SJSA1 (cell line): ENCODE measurements at places on chromosomes 4 and X. TPM values are rescaled to one million over a fixed set of nuclear protein-coding genes. Genes with fewer than 3 reads are reported as not detected.

PPP4R3C gene
- not detected in 2 replicates for total RNA-seq

PROM1 gene
- total RNA-seq, result 0.47 TPM in 1 of 2 replicates, not detected in the other

GPC3 gene
- total RNA-seq, result 3.8 and 5.7 TPM in 2 replicates

SLITRK4 gene
- total RNA-seq, result not detected in 2 replicates

JAKMIP1 gene
- not detected in 2 replicates for total RNA-seq

GRCh38 chrX:108019382-108019875, 25.4 kb upstream of the VSIG1 start:
- H3K4me1 ChIP-seq, result peaks cover 13% of the 10 kb centered on the region
- no peak for DNase-seq
- H3K27me3 ChIP-seq, result no peaks in the 10 kb centered on the region
- no peaks in the 10 kb centered on the region for H3K36me3 ChIP-seq

GRCh38 chr4:18319431-18319830, 297.9 kb upstream of the LCORL start:
- H3K4me3 ChIP-seq, result no peak overlapping the region
- H3K36me3 ChIP-seq, result no peaks in the 10 kb centered on the region
- DNase-seq, result no peak
- no peak overlapping the region for H3K27ac ChIP-seq
- H3K27me3 ChIP-seq, result no peaks in the 10 kb centered on the region; the same call in 1 of the 2 replicates
- no peaks in the 10 kb centered on the region for H3K4me1 ChIP-seq

- no peak overlapping the region for H3K27ac ChIP-seq
- H3K27me3 ChIP-seq, result no peaks in the 10 kb centered on the region
- DNase-seq, result no peak
Measured at GRCh38 chr4:47383829-47384427, 79.6 kb downstream of the COMMD8 start.

GRCh38 chr4:17577665-17578481, 875 bp downstream of the LAP3 start:
- no peaks in the 10 kb centered on the region for H3K27me3 ChIP-seq
- H3K4me1 ChIP-seq, result 0 out of 2 replicates have a peak, but pooled peaks cover 3% of the 10 kb centered on the region
- H3K4me3 ChIP-seq, result peak overlapping the region; percentile 62
- peak; percentile 35 for DNase-seq
- H3K27ac ChIP-seq, result peak overlapping the region; percentile 14; the same call in 1 of the 2 replicates

DNA sequence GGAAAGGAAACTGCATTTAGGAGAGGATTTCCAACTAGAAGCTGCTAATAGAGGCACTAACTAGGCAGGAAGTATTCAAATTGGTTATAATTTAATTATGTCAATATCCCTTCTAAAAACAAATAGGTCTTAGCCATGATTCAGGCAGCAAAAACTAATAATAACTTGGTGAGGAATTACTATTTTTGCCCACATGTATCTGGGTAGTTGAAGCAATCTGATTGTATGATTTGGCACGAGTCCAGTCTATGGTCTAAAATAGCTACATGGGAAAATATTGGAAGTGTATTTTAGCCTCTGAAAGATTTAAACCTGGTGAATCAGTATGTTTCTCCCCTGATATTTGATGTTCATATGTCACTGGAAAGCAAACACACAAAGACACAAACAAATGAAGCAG, 62.2 kb downstream of the MFAP3L start:
- H3K27ac ChIP-seq, result no peak overlapping the region
- no peaks in the 10 kb centered on the region; the same call in 1 of the 2 replicates for H3K27me3 ChIP-seq
- DNase-seq, result no peak

DNA sequence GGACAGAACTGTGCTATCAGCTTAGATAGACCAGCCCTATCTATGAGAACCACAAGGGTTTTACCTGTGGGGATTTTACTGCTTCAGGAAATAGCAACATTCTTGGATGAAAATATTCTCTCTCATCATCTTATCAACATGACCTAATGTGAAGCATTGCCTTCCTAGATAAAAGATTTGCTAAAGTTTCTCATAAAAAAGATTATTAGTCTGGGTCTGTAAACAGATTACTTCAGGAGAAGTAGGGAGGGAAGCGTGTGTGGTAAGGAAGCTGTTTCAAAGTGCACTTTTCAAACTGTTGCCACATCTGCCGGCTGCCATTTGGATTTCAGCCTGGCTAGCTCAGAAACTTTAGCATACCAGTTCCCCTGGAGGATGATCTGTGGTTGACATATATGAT, at the start of gene NOX1:
Gene NOX1, minus strand, starts transcription at position 35 of the 400 bp plus-strand sequence. CDS start 220 bp downstream, outside the sequence.
- no peaks in the 10 kb centered on the region for H3K4me1 ChIP-seq
- no peak for DNase-seq
- H3K27me3 ChIP-seq, result no peaks in the 10 kb centered on the region
- H3K27ac ChIP-seq, result no peak within 1 kb of the TSS
- no peak within 1 kb of the TSS for H3K4me3 ChIP-seq

- H3K27me3 ChIP-seq, result no peaks in the 10 kb centered on the region
- no peaks in the 10 kb centered on the region for H3K36me3 ChIP-seq
- no peak overlapping the region for H3K27ac ChIP-seq
- DNase-seq, result no peak
- peaks cover 7% of the 10 kb centered on the region; the same call in 1 of the 2 replicates for H3K4me1 ChIP-seq
Measured at GRCh38 chr4:15436513-15436912, 8.7 kb downstream of the C1QTNF7 start.

GRCh38 chr4:24858026-24858425, 54.8 kb downstream of the CCDC149 start:
- peaks cover 51% of the 10 kb centered on the region for H3K4me1 ChIP-seq
- H3K4me3 ChIP-seq, result no peak overlapping the region
- H3K27ac ChIP-seq, result 0 out of 2 replicates have a peak overlapping the region, but pooled peaks have one; percentile 18
- peak; percentile 45 for DNase-seq

DNA sequence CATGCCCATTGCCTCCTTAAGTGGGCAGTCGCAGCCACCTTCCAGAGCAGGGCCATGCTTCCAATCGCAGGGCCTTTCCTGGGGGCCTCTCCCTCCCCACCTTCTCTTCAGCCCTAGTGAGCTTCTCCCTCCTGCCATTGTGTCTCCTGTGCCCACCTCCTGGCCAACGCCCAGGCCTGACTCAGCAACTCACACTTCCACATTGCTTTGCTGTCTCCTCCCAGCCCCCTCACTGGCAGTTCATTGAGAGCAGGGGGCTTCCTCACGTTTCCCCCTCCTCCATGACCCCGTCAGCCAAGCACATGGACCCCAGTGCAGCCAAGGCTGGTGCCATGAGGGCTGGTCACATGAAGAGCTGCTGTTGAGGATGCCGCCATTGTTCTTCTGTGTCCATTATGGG, 25.9 kb downstream of the HTRA3 start:
- H3K27me3 ChIP-seq, result no peaks in the 10 kb centered on the region
- H3K4me3 ChIP-seq, result no peak overlapping the region
- no peak overlapping the region for H3K27ac ChIP-seq

DNA sequence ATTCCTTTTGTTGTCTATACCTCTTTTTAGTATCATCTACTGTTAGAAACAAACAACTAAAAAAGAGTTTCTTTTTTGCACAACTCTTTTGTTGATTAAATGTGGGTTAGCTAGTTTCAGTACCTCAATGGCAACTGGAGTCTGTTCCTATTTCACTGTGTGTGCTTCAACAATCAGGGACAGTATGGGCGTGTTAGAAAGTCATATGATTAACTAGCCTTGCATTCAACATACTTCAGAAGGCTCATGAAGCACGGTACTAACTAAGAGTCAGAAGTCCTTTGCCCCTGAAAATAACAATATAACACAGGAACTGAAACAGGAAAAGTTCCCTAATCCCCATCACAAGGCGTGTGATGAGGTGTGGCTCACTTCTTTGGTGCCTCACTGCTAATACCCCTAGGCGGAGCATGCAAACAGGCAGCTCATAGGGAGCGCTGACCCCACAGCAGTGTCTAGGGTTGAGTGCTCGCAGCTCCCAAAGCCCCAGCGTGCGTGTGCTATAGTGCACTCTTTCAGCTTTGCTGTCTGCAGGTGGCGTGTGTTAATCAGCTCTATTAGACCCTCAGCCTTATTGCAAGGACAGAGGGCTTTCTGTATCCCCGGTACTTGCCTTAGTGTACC, 203.1 kb upstream of the NDST3 start:
- DNase-seq, result no peak
- no peaks in the 10 kb centered on the region for H3K36me3 ChIP-seq
- H3K27ac ChIP-seq, result no peak overlapping the region
- H3K27me3 ChIP-seq, result no peaks in the 10 kb centered on the region
- no peak overlapping the region for H3K4me3 ChIP-seq

DNA sequence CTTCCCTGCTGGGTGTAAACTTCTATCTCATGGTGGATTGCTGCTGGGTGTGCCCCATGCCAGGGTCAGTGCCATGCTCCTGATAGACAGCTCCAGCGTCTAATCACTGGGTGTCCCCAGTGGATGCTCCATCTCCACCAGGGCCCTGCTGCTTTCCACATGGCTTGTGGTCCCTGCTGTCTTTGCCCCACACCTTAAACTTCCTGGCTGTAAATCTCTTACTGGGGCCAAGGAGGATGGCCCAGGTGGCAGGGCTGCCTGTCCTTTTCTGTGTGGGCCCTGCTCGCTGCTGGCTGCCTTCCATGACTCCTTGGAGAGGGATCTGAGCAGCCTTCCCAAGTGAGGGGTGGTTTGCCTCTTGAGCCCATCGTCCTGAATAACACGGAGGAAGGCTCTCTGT, 51.8 kb downstream of the RGS12 start:
- H3K4me1 ChIP-seq, result peaks cover 46% of the 10 kb centered on the region
- peaks cover 8% of the 10 kb centered on the region; the same call in 1 of the 2 replicates for H3K36me3 ChIP-seq
- no peak overlapping the region for H3K4me3 ChIP-seq
- DNase-seq, result no peak
- no peak overlapping the region for H3K27ac ChIP-seq
- H3K27me3 ChIP-seq, result no peaks in the 10 kb centered on the region

DNA sequence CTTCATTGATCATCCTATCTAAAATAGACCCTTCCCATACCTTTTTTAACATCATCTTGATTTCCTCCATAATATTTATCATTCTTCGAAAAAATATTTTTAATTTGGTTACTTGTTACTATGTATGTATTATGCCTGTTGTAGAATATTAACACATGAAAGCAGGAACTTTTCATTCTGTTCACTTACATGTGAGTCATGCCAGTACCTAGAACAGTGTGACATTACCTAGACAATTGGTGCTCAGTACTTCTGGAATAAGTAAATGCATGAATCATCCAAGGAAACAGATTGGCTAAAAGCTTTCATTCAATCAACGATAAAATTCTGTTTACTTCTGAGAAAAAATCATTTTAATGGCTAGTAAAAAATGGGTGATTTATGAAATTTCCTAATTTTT, 76.4 kb downstream of the CXXC4 start:
- H3K27ac ChIP-seq, result no peak overlapping the region
- H3K4me3 ChIP-seq, result no peak overlapping the region
- H3K4me1 ChIP-seq, result no peaks in the 10 kb centered on the region
- H3K27me3 ChIP-seq, result no peaks in the 10 kb centered on the region
- no peaks in the 10 kb centered on the region for H3K36me3 ChIP-seq
